ENCODE measurements at places on chromosomes 7 and 10. TPM values are rescaled to one million over a fixed set of nuclear protein-coding genes. Genes with fewer than 3 reads are reported as not detected.

PVRIG gene
- not detected for total RNA-seq

ARID5B gene
- 15.3 TPM for total RNA-seq

GRCh38 chr10:120688928-120689327, 162.2 kb upstream of the WDR11 start:
- DNase-seq, result no peak

GRCh38 chr10:65416094-65416493, 1509.7 kb upstream of the LRRTM3 start:
- no peak for DNase-seq

DNA sequence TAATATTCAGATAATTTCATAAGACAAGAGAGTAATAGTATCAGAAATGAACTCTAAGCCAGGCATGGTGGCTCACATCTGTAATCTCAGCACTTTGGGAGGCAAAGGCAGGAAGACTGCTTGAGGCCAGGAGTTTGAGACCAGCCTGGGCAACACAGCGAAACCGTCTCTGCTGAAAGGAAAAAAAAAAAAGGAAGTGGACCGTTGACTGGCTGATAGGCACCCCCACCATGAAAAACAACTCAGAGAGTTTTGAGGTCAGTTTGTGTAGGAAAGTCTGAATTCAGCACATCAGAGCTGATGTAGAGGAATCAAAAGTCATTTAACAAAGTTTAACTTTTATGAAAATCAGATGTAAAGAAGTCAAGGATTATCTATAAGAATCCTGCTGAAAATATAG, 63.2 kb upstream of the AMPH start:
- no peak for DNase-seq

DNA sequence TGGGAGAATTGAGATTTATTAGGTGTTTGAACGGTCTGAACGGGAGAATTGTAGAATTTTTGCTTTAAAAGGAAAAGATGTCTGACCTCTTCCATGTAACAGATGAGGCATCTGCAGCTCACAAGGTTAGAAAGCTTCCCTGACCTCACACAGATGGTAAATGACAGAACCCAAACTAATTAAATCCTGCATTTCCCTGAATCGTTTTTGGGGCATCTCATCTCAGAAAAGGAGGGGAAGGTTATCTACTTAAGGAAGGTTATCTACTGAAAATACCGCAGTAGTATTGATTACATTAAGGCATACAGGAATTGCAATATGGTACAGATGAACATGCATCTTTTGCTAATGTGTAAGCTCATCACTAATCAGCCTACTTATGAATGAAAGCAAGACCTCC, 278.3 kb downstream of the CCDC3 start:
- DNase-seq, result no peak

- DNase-seq, result no peak
Observed at GRCh38 chr7:132776048-132776620, 199.9 kb upstream of the PLXNA4 start.

All from MG63 (cell line).